ENCODE measurements at places on chromosomes 4 and X. TPM values are rescaled to one million over a fixed set of nuclear protein-coding genes. Genes with fewer than 3 reads are reported as not detected.

SLC6A8 gene
- 5.5 TPM for total RNA-seq

SOD3 gene
- total RNA-seq: 3.1 TPM

TMEM150C gene
- total RNA-seq: 6.1 TPM

CYSLTR1 gene
- total RNA-seq: 5.7 TPM

CCDC160 gene
- total RNA-seq: 0.09 TPM

CLCN4 gene
- 2.2 TPM for total RNA-seq

CCDC149 gene
- 1.5 TPM for total RNA-seq

PDE5A gene
- total RNA-seq: 5.2 TPM

CCNB3 gene
- total RNA-seq: 0.42 TPM

ARFIP1 gene
- total RNA-seq: 18.5 TPM

FOXR2 gene
- total RNA-seq: not detected

TSPAN6 gene
- 14.0 TPM for total RNA-seq

TMEM255A gene
- 3.3 TPM for total RNA-seq

HTRA3 gene
- total RNA-seq: 1.5 TPM

UGT2B17 gene
- total RNA-seq: 0.28 TPM

TLR3 gene
- total RNA-seq: 2.6 TPM

ARSJ gene
- total RNA-seq: 3.1 TPM

FAT1 gene
- total RNA-seq: 9.0 TPM

SUV39H1 gene
- total RNA-seq: 7.6 TPM

SSX7 gene
- total RNA-seq: not detected

HSFX4 gene
- 0.28 TPM for total RNA-seq

SPACA5 gene
- total RNA-seq: not detected

FAM200B gene
- 35.3 TPM for total RNA-seq

SH3RF1 gene
- total RNA-seq: 2.0 TPM

SRD5A3 gene
- total RNA-seq: 14.4 TPM

XK gene
- 0.66 TPM for total RNA-seq

SSX3 gene
- not detected for total RNA-seq

CT45A3 gene
- not detected for total RNA-seq

PFKFB1 gene
- 0.19 TPM for total RNA-seq

IL1RAPL1 gene
- total RNA-seq: 0.33 TPM

ZMAT1 gene
- total RNA-seq: 5.1 TPM

MSX1 gene
- 0.57 TPM for total RNA-seq

ADH1B gene
- 0.76 TPM for total RNA-seq

HELT gene
- not detected for total RNA-seq

MAGED4 gene
- 2.7 TPM for total RNA-seq

HTR2C gene
- not detected for total RNA-seq

ADH4 gene
- 0.09 TPM for total RNA-seq

COX7B2 gene
- total RNA-seq: not detected

QRFPR gene
- 0.24 TPM for total RNA-seq

GABRG1 gene
- 0.05 TPM for total RNA-seq

RXFP1 gene
- 0.05 TPM for total RNA-seq

CXCL1 gene
- total RNA-seq: 0.57 TPM

SPP1 gene
- 44.2 TPM for total RNA-seq

STOX2 gene
- total RNA-seq: 5.3 TPM
